A673 (cell line): ENCODE measurements at places on chromosomes 16 and 17. TPM values are rescaled to one million over a fixed set of nuclear protein-coding genes. Genes with fewer than 3 reads are reported as not detected.

Gene ABCA10
- total RNA-seq: 0.42 and 0.47 TPM in 2 replicates

Gene CSNK2A2
- 108 and 114 TPM in 2 replicates for total RNA-seq

GRCh38 chr16:67164599-67165061, at the start of gene HSF4:
TSS of gene HSF4 (plus strand) at chr16:67164745. CDS start at chr16:67164812, 67 bp downstream.
- no peak for DNase-seq

Gene GNAO1
- 0.37 TPM in 1 of 2 replicates, not detected in the other for total RNA-seq

- DNase-seq: no peak
Observed at GRCh38 chr17:49117587-49118230, 14.9 kb upstream of the B4GALNT2 start.

- DNase-seq: no peak
Observed at GRCh38 chr16:85883813-85884212, 15.1 kb upstream of the IRF8 start.

DNA sequence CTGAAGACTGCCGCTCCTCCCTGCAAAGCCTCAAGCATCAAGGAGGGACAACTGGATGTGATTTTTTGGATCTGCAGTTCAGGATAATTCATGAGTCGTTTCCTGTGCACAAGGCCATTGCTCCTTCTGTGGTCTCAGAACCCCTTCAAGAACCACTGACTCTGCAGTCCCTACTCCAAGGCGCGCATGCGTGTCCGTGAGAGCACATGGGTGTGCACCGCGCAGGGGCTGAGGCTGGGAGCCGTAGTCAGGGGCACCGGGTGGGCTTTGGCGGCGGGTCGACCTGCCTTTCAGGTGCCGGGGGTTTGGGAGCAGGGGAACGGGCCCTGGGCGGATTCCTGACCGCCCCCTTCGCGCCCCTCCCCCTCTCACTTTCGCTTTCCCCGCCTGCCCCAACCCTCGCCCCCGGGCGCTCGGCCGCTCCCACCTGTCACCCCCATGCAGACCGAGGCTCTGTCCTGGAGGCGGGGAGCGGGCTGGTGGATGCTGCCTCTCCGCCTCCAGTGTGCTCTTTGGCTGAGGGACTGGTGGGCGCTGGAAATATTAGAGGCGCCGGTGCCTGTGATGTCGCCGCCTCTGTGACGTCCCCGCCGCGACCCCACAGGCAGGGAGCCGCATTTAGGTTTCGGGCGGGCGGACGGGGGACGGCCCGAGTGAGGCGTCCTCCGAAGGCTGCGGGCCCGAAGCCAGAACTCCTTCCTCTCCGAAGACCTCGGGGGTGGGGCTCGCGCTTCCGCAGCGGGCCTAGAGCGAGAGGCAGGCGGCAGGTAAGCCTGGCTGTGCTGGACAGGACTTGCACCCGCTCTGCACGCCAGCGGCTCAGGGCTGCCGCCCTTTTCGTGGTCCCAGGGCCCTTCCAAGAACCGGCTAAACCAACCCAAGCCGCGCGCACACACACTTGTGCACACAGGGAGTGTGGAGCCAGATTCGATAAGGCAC, at the start of gene SPATA32:
TSS of gene SPATA32 (minus strand) at position 518 of the 939 bp plus-strand sequence. CDS start at position 440, 78 bp downstream.
- DNase-seq: peak; percentile 18

DNA sequence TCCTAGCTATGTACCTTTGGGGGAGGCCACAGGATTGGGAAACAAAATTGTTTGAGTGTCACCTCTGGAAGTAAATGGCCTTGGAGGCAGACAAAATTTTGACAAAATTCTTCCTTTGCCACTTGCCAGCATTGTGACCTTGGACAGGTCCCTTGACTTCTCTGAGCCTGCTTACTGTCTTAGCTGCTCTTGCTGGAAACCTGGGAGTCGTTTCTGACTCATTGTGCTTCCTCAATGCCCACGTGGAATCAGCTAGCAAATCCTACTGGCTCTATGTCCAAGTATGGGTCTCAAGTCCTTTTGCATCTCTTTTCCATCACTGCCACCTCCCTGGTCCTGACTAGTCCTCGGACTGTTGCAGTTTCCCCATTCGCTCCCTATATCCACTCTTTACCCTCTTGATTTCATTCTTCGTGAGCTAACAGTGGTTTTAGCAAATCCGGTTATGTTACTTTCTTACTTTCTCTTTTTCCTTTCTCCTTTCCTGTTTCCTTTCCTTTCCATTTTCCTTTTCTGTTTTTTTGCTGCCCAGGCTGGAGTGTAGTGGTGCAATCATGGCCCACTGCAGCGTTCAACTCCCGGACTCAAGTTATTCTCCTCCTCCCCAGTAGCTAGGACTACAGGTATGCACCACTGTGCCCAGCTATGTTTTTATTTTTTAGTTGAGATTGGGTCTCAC, 68.1 kb upstream of the LGALS9 start:
- no peak for DNase-seq

GRCh38 chr16:86424398-86424797, 85.9 kb upstream of the FOXF1 start:
- DNase-seq: no peak

DNA sequence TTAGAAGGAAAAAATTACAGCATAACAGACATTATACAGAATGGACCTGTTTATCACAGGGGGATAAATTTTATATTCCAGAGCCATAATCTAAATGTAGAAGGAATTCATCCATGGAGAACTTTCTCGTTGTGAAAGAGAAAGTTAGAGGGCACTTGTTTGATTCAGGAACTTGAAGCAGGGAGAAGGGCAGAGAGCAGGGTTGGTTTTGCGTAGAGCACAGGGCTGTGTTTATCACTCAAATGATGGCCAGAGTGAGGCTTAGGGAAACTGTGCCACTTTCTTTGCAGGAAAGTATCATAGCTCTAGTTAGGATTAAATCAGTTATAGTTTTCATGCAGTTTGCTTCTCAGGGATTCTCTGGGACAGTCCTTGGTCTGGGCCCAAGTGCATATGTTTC, 29.1 kb upstream of the MED13 start:
- no peak for DNase-seq

DNA sequence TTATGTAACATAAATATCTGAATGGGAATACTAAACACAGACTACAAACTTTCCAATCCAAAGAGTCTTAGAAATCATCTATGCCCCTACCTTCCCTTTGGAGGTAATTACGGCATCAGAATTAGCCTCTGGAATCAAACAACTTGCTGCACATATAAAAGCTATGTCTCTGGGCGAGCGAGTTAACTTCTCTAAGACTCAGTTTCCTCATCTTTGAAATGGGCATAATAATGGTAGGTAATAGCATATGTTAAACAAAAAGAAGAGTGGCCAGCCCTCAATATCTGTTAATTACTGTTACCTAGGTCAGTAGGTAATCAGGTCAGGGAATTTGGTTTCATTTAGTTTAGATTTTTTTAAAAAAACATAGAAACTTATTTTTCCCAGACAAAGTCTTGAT, 153.5 kb downstream of the TOX3 start:
- no peak for DNase-seq

Gene TRAP1
- total RNA-seq: 280 and 300 TPM in 2 replicates

DNA sequence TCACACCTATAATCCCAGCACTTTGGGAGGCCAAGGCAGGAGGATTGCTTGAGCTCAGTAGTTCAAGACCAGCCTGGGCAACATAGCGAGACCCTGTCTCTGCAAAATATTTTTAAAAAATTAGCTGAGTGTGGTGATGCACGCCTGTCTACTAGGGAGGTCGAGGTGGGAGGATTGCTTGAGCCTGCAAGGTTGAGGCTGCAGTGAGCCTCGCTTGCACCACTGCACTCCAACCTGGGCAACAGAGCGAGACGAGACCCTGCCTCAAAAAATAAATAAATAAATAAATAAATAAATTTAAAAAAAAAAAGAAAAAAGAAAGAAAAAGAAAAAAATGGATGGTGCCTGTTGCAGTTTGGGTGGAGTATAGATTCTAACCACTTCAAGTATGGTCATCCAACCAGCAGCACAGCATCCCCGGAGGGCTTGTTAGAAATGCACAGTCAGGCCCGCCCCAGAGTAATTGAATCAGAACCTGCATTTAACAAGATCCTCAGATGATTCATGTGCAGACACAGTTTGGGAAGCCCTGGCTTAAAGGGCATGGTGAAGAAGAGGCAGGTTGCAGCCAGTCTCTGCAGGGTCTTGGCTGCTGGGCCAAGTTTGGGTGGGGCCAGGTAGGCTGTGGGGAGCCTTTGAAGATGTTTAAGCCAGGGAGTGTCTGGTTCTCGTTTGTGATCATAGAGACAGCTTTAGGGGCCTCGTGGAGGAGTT, 40.8 kb downstream of the MRC2 start:
- DNase-seq: peak; percentile 48

- no peak for DNase-seq
Observed at GRCh38 chr17:27244011-27244410, 49.9 kb upstream of the WSB1 start.
